ENCODE measurements at places on chromosomes 1 and 21. TPM values are rescaled to one million over a fixed set of nuclear protein-coding genes. Genes with fewer than 3 reads are reported as not detected.

DNA sequence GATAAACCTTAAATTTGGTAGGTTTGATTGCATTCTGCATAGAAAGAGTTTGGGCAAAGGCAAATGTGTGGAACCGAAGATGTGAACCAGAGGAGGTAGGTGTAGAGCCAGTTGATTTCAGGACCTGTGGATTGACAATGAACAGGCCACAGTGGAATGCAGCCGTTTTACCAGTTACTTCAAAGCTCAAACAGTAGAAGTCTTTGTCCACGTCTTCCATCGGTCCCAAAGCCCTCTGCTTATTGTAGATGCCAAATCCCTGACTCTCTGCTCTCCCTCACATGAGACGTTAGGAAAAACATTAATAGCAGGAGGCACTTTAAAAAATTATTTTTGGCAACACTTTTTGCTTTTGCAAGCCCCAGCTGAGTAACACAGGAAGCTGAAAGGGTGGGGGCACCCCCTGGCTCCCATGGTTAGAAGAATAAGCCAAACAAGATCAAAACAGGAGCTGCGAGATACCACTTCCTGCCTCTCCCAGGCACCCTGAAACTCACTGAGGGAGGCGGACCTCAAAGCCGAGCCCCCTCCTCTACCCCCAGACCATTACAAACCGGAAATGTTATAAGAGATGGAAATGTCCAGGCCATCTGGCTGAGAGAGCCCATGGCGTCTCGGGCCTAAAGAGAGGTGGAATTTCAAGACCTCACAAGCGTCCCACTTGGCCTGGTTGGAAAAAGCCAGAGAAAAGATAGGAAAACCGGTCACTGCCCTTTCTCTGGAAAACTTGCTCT, 13.5 kb downstream of the TRAF3IP3 start:
- DNase-seq = peak; percentile 62

GRCh38 chr21:45996311-45997204, 15.0 kb downstream of the COL6A1 start:
- DNase-seq = peak; percentile 42

DNA sequence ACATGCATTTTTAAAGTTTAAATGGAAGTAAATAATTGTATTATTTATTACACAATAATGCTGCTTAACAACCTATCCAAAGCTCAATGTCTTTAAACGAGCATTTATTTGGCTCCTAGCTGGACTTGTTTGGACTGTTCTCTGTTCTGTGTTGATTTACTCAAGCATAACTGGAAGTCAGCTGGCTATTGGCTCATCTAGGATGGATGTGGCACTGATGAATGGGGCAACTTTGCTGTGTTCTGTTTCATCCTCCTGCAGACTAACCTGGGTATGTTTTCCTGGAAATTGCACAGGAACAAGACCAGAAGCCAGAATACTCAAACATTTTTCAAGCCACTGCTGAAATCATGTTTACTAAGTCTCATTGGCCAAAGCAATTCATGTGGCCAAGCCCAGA, 70.8 kb upstream of the HSD17B7 start:
- DNase-seq = no peak

GRCh38 chr1:40373323-40374283, at the start of gene SMAP2:
TSS of gene SMAP2 (plus strand) at chr1:40373727. CDS start at chr1:40374121, 394 bp downstream.
- DNase-seq = peak; percentile 98

- DNase-seq = peak; percentile 57
Observed at GRCh38 chr1:154837672-154838171, 32.4 kb downstream of the KCNN3 start.

GRCh38 chr1:229030630-229031029, 240.3 kb upstream of the RAB4A start:
- DNase-seq = no peak

- no peak for DNase-seq
Observed at GRCh38 chr21:16597753-16598152, 868.0 kb downstream of the USP25 start.

- no peak for DNase-seq
Observed at GRCh38 chr1:211037095-211037494, 96.9 kb downstream of the KCNH1 start.

GRCh38 chr1:166951050-166951449, 24.3 kb downstream of the ILDR2 start:
- no peak for DNase-seq

- DNase-seq = no peak
Observed at GRCh38 chr21:42844411-42845113, 34.8 kb downstream of the WDR4 start.

GRCh38 chr1:209774592-209774991, 9.8 kb downstream of the C1orf74 start:
- no peak for DNase-seq

- no peak for DNase-seq
Observed at GRCh38 chr1:231065510-231066241, 25.6 kb upstream of the FAM89A start.

DNA sequence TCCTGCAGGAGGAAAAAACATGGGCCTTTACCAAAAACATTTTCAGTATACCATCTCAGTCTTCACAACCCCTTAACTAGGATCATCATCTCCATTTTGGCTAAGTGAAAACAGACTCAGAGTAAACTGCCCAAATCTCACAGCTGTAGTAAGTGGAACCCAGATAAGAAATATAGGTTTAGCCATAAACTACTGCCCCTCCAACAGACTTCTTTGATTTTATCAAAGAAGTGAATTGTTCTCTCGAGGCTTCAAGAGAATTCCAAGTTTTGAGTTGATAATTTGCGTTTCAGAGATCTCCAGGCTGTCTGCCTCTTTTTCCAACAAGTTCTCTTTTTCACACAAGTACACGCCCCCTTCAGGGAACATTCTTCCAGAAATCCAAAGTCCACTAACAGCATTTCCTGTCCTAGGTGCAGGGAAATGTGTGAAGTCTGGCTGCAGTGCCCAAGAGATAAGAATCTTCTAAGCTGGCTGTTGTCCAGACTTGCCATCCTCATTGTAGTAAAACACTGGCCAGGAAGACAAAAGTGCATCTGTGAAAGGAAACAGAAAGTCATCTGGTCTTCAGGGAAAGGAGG, 30.8 kb downstream of the RNF19B start:
- DNase-seq = peak; percentile 50

- no peak for DNase-seq
Observed at GRCh38 chr1:212967801-212968200, 17.5 kb downstream of the VASH2 start.

- DNase-seq = peak; percentile 68
Observed at GRCh38 chr21:26964170-26964778, 2.6 kb downstream of the ADAMTS5 start.

GRCh38 chr1:244735876-244736561, 83.1 kb downstream of the DESI2 start:
- DNase-seq = no peak

DNA sequence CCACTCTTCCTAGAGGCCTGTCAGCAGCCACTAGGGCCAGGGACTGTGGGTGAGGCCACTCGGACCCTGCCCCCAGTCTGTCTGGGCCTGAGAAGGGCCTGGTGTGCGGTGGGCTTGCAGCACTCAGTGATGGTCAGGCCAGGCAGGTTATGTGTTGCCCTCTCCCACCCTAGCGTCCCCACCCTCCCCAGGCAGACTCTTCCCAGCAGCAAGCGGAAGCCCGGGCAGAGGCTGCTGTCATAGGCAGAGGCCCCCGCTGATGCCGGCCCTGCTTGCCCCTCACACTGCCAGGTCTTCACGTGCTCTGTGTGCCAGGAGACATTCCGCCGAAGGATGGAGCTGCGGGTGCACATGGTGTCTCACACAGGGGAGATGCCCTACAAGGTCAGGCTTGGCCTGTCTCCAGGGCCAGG, 6.6 kb downstream of the ZBTB48 start:
- no peak for DNase-seq

DNA sequence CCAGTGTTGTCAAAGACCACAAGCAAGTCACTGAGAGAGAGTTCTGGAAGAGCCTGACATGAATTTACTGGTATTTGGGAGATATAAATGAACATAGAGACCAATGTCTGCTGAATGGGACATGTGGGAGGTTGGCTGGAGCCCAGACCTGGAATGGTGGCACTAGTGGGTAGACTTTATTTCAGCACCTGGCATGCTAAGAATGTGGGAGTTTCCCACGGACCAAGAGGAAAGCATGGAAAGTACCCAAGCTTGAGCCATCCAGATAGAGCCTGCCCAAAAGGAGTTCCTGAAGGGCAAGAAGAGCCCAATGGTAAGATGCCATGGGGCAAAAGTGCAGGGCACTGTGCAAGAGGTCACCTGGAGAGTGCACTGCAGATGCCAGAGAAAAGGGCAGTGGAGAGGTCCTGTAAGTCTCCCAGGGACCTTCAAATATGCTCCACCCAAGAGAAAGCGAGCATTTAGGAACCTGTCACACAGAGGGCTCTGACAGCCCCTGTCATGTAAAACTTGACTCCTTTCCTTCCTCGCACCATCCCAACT, 8.1 kb upstream of the ZNF687 start:
- no peak for DNase-seq

GRCh38 chr1:156689035-156689952, 12.1 kb upstream of the NES start:
- peak; percentile 84 for DNase-seq

- DNase-seq = no peak
Observed at GRCh38 chr1:47201179-47201578, 11.3 kb upstream of the PDZK1IP1 start.

DNA sequence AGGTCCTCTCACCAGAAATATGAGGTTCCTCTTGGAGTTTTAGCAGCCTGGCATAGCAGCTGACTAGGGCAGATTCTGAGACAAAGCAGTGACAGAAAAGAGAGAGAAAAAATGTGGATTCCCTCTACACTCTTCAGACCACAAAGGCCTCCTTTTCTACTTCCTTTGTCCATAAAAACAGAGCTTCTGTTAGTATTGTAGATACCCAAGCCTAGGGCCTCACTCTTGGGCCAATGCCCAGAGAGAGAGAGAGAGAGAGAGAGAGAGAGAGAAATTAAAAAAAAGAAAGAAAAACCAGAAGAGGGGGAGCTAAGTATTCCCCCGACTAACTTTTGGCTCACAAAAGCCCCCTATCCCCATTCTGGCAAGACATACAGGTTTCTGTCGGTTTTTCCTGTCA, 2.4 kb upstream of the ZRANB2 start:
- DNase-seq = no peak

- no peak for DNase-seq
Observed at GRCh38 chr1:230232371-230232771, 165.3 kb downstream of the GALNT2 start.

DNA sequence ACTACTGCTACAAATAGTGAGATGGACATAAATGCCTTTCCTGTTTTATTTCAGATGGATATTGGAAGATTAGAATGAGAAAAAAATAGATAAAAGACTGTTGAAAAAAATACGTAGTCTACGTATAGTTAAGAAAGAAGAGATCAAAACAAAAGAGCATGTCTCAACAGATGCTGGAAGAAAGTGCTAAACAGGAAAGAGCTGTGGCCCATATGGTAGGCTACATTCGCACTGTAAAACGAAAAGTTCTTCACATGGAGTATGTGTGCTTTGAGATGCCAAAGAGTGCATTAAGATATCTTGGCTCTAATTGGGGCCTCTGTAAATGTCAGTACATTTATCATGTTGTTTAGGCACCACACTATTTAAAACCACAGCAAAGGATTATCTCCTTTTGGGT, 741.7 kb downstream of the LTN1 start:
- no peak for DNase-seq

DNA sequence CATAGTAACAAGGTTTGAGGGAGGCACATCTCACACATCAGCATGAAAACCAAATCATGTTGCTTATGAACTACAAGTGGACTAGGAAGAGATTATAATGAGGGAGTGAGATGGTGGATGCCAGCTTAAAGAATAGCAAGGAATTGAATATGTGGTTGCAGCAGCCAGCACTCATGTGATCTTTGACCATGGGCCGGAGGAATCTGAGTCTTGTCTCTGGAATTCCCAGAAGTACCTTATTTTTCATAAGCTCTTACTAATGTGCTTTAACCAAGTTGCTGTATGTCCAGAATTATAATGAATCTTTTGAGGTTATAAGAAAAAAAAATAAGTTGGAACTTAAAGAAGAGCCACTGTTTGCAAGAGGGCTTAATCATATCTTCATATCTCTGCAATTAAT, 97.0 kb downstream of the DISP1 start:
- no peak for DNase-seq

DNA sequence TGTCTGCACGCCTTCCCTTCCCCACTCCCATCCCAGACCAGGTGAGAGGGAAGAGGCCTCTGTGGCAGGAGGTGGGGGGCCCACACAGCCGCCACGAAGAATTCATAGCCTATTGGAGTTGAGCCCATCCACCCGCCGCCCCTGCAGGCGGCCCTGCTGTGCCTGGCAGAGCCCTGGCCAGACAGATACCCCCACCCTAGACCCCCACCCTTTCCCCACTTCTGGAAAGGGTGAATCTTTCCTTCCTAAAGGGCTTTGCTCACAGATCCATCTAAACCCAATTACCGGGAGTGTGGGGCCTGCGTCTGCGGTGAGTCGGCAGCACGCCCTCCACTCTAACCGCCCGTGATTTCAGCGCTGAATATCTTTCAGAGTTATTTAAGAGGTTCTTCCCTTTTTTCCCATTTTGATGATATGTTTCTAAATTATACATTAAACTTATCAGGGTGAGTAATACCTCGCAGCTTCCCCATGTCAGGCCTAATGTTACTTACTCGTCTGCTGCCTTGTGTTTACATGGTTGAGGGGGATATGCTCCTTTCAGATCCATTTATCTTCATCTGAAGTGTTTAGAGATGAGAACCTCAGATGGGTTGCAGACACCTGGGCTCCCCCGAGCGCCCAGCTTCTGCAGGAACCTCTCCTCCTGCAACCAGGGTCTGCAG, 183.9 kb upstream of the VAMP3 start:
- no peak for DNase-seq

GRCh38 chr1:41013796-41014195, 7.7 kb downstream of the SLFNL1 start:
- no peak for DNase-seq

GRCh38 chr1:156122519-156123355, 8.2 kb downstream of the LMNA start:
- peak; percentile 87 for DNase-seq

The SPRR2G gene
- not detected for total RNA-seq

The GPR37L1 gene
- 0.10 TPM for total RNA-seq

The ACTA1 gene
- total RNA-seq = 9.5 TPM

The UBL4B gene
- not detected for total RNA-seq

The RGS21 gene
- total RNA-seq = not detected

The PCBP3 gene
- 7.1 TPM for total RNA-seq

The NR1I3 gene
- not detected for total RNA-seq

The LRIF1 gene
- 15.0 TPM for total RNA-seq

The CD1E gene
- total RNA-seq = 0.52 TPM

The MFSD2A gene
- 28.5 TPM for total RNA-seq

The VAV3 gene
- 57.5 TPM for total RNA-seq

The LCE1E gene
- not detected for total RNA-seq

The AADACL4 gene
- total RNA-seq = not detected

The SLC25A44 gene
- total RNA-seq = 24.7 TPM

The C1orf174 gene
- total RNA-seq = 23.2 TPM

The EIF4G3 gene
- total RNA-seq = 93.9 TPM

The ETV3L gene
- not detected for total RNA-seq

The HSD3B1 gene
- 0.75 TPM for total RNA-seq

Measured in ureter (tissue), 1 donor.